Dermis microvascular lymphatic vessel endothelial cell (primary cell): ENCODE measurements at places on chromosomes 3 and 15.

DNA sequence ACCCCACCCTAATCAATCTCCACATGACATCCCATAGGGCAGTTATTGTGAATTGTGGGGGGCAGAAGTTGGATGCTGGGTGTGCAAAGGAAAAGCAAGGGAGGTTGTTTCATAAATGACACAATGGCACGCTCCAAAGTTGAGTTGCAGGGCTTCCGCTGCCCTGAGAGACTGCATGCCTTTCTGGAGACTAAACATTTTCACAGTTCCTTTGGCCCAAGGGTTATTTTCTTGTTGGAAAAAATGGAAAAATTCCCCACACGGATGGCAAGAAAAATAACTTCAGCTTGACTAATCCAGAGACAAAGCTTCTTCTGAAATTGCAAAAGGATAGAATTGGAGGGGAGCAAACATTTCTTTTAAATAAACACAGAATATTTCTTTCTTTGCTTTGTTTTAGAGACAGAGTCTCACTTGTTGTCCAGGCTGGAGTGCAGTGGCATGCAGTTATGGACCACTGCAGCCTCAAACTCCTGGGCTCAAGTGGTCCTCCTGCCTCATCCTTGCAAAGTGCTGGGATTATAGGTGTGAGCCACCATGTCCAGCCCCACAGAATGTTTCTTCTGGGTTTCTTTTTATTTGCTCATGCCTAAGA, 19.1 kb upstream of the TPM1 start:
- no peak for DNase-seq

- no peak for DNase-seq
Measured at GRCh38 chr3:127598841-127599570, 795 bp downstream of the MCM2 start.

DNA sequence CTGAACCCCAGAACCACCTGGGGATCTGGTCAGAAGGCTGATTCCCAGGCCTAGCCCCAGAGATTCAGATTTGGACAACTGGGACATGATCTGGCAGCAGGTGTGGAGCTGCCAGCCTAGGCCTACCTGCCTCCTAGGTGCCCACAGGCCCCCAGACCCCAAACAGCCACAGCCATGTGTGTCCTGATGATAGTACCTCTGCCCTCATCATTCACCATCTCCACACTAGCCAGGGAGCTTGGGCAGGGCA, 34.7 kb downstream of the HMCES start:
- no peak for DNase-seq

DNA sequence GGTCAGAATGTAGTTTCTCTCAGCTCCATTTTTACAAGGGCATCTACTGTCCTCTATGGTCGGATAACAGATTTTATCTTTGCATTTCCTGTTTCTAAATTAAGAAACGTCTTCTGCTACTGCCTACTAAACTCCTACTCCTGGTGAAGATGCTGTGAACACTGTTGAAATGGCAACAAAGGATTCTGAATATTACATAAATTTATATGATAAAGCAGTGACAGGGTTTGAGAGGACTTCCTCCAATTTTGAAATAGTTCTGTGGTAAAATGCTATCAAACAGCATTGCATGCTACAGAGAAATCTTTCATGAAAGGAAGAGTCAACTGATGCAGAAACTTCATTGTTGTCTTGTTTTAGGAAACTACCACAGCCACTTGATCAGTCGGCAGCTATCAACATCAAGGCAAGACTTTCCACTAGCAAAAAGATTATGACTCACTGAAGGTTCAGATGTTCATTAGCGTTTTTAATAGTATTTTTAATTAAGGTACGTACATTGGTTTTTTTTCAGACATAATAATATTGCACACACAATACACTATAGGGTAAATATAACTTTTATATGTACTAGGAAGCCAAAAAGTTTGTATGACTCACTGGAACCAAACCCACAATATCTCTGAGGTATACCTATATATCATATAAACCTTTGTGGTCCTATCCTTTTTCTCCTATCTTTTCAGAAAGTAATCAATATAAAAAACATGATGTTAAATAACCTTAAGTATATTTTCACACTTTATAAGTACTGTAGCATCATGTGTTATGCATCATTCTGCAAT, 156.1 kb downstream of the STAG1 start:
- no peak for DNase-seq

DNA sequence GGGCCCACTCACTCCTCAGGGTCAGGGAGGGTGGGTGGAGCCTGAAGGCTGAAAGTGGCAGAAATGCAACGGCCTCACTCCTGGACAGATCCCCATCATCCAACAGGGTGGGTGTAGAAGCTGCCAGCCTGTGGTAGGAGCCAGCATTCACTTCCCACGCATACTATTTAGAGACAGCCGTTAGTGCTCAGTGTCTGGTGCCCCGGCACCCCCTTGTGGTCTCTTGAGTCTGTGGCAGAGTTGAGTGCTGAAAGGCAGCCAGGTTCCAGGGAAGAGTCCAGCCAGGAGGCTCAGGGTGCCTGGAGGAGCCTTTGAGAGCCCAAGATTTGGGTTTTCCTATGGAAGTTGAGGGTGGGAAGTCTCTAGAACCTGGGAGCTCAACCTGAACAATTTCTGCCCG, 2.1 kb upstream of the GNAT1 start:
- peak; percentile 86 for DNase-seq

GRCh38 chr3:39065197-39065596, 13.4 kb downstream of the WDR48 start:
- DNase-seq, result peak; percentile 34

DNA sequence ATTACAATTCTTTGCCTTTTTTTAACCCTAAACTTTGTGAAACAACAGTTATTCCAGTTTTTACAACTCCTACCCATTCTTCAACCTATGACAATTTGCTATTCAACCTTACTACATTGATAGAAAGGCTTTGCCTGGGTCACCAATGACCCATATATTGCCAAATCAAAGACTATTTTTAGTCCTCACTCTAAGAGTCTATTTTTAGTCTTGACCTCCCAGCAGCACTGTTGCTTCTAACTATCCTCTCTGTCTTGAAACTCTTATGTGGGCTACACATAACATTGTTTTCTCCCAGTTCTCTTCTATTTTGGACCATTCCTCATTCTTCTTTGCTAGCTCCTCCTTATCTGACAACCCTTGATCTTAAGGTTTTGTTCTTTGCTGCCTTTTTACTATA, 71.4 kb downstream of the C3orf80 start:
- DNase-seq, result no peak

DNA sequence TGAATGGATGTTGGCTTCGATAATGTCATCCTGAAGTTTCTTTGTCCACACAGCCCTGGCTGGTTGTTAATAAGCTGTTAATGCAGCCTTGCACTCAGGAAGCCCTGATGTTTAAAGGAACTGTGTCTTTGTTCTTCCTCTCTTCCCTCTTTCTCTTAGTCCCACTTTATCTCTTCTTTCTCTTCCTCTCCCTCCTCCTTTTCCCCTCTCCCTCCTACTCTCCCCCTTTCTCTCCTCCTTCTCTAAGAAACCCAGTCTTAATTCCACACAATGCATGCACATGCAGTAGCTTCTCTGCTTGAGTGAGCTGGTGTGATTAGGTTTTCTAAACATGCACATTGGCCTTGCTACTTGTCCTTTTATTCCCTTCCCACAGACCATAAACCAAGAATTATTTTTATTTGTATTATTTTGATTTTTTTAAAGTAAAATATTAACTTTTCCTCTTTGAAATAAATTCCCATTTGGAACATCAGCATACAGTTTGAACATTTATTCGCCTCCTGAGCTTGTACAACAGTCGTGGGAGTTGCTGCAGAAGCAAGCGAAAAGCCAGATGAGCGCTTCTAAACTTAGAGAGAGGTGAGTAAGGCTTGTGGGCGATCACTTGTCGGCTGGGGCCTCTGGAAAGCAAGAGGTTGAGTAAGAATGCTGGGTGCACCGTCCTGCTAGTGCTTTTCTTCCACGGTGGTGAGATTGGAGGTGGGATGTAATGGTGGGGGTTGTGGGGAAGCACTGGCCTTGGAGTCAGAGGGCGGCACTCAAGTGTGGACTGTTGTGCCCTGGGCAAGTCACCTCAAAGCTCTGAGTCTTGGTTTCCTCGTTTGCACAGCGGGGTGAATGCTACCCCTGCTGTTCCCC, 7.2 kb downstream of the GHRL start:
- DNase-seq, result no peak

- no peak for DNase-seq
Measured at GRCh38 chr3:130529486-130530215, 12.7 kb downstream of the COL6A6 start.

GRCh38 chr3:125140818-125141595, 71.5 kb downstream of the SLC12A8 start:
- no peak for DNase-seq

DNA sequence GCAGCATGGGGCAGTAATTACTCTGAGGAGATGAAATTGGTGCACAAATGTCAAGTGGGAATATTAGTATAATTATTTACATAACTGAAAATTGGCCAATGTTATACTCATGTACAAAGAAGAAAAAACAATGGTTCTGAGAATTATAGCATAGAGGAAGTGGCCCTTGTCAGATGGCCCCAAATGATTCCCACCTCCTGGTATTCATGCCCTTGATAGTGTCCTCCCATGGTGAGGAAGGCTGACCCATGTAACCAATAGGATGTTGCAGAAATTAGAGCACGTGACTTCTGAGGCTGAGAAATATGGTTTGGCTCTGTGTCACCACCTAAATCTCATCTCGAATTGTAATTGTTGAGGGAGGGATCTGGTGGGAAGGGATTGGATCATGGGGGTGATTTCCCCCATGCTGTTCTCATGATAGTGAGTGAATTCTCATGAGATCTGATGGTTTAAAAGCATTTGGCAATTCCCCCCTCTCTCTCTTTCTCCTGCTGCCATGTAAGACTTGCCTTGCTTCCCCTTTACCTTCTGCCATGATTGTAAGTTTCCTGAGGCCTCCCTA, 368.5 kb downstream of the SHQ1 start:
- DNase-seq, result no peak

DNA sequence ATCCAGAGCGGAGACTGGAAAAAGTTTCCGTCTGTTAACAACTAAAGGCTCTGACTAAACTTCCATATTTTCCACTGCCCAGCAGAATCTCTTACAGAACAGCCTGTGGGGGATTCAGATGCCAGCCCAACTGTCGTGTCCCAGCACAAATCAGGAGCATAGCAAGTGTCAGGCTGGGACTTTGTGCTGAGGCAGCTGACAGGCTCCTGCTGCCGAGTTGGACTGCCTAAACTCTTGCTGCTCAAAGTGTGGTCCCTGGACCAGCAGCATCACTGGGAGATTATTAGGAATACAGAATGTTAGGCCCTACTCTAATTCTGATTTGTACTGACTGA, 31.2 kb upstream of the CMTM7 start:
- DNase-seq, result no peak
